CD4-positive, CD25-positive, alpha-beta regulatory T cell (primary cell): ENCODE measurements at places on chromosomes 7 and 10. TPM values are rescaled to one million over a fixed set of nuclear protein-coding genes. Genes with fewer than 3 reads are reported as not detected.

The EGFR gene
- polyA plus RNA-seq = not detected

The ZNF25 gene
- 3.0 TPM for polyA plus RNA-seq

The WNT16 gene
- not detected for polyA plus RNA-seq

The TCAF2 gene
- polyA plus RNA-seq = 13.9 TPM

The KCP gene
- polyA plus RNA-seq = 0.08 TPM

The NPS gene
- polyA plus RNA-seq = not detected

The MGAM2 gene
- not detected for polyA plus RNA-seq

The UBN2 gene
- 1.2 TPM for polyA plus RNA-seq

The AOC1 gene
- not detected for polyA plus RNA-seq

The WDR37 gene
- polyA plus RNA-seq = 10.6 TPM

The ARMH3 gene
- 21.3 TPM for polyA plus RNA-seq

The FRA10AC1 gene
- polyA plus RNA-seq = 5.5 TPM

The ZNF727 gene
- polyA plus RNA-seq = 0.09 TPM

The R3HCC1L gene
- 13.3 TPM for polyA plus RNA-seq
